Activated CD8-positive, alpha-beta memory T cell treated with anti-CD3 and anti-CD28 coated beads, Interleukin-2, amount 10 ng/mL, durations not matched to agents 7 days and 5 days (primary cell): ENCODE measurements at places on chromosomes 5 and 9. TPM values are rescaled to one million over a fixed set of nuclear protein-coding genes. Genes with fewer than 3 reads are reported as not detected.

The GMCL2 gene
- total RNA-seq = not detected

The BTNL8 gene
- total RNA-seq = not detected

The PCDHGA1 gene
- total RNA-seq = not detected

The FNIP1 gene
- 30.3 TPM for total RNA-seq

The EMB gene
- total RNA-seq = 161 TPM

The GRXCR2 gene
- not detected for total RNA-seq
